Esophagus squamous epithelium (tissue), 5 donors: ENCODE measurements at places on chromosomes 11 and 22. TPM values are rescaled to one million over a fixed set of nuclear protein-coding genes. Genes with fewer than 3 reads are reported as not detected.

NXPE2 gene
- not detected for total RNA-seq

SCUBE2 gene
- 4.9 TPM for total RNA-seq

DNA sequence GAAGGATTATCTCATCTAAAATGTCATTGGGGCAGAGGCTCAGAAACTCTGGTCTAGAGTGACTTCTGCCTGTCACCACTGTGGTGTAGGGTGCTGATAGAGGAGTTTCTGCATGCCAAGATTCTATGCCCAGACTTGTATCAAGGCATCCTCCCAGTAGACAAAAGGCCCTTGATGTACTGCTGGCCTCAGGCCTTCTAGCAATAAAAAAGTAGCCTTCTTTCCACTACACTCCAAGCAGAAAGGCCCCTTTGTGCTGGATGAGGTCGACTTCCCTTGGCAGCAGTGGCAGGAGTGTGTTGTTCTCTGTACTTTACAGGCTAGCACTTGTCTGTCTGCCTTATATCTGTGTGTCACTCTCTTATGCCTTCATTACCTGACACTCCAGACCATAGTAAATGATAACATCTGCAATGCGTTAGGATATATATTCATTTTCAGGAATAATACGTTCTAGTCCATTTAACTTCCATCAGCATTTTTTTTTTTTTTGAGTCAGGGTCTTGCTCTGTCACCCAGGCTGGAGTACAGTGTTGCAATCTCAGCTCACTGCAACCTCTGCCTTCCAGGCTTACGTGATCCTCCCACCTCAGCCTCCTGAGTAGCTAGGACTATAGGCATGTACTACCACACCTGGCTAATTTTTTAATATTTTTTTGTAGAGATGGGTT lies 49.5 kb upstream of the RRM1 start:
- peak overlapping the region; percentile 51 for H3K27ac ChIP-seq
- no peaks in the 10 kb centered on the region for H3K27me3 ChIP-seq
- H3K4me3 ChIP-seq = no peak overlapping the region
- peaks cover 15% of the 10 kb centered on the region for H3K4me1 ChIP-seq
- no peak for DNase-seq

DNA sequence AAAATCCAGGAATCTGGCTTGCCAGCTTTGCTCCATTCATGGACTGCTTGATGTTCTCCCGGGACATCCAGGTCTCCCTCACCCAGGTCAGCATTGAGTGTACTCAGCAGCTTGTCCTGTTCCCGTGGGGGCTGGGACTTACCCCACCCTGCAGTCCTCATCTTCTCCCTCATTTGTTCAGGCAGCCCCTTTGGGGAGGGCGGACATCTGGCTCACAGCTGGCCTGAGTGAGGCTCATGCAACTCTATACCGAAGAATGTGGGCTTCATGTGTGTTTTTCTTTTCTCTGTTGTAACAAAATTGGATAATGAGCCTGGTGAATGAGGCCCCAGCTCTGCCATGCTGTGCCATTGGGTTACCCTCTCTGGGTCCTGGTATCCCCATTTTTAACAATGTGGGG lies 227.7 kb upstream of the TENM4 start:
- peaks cover 9% of the 10 kb centered on the region for H3K4me1 ChIP-seq
- no peak overlapping the region for H3K4me3 ChIP-seq
- H3K27me3 ChIP-seq = no peaks in the 10 kb centered on the region
- DNase-seq = no peak
- no peaks in the 10 kb centered on the region for H3K36me3 ChIP-seq

NCF4 gene
- 3.6 TPM for total RNA-seq
